ENCODE measurements at places on chromosomes 1 and 21.

- no peak for DNase-seq
Observed at GRCh38 chr1:237814319-237814924, 76.3 kb downstream of the ZP4 start.

GRCh38 chr1:9078015-9078751 is 8.7 kb upstream of the SLC2A5 start:
- DNase-seq, result no peak

DNA sequence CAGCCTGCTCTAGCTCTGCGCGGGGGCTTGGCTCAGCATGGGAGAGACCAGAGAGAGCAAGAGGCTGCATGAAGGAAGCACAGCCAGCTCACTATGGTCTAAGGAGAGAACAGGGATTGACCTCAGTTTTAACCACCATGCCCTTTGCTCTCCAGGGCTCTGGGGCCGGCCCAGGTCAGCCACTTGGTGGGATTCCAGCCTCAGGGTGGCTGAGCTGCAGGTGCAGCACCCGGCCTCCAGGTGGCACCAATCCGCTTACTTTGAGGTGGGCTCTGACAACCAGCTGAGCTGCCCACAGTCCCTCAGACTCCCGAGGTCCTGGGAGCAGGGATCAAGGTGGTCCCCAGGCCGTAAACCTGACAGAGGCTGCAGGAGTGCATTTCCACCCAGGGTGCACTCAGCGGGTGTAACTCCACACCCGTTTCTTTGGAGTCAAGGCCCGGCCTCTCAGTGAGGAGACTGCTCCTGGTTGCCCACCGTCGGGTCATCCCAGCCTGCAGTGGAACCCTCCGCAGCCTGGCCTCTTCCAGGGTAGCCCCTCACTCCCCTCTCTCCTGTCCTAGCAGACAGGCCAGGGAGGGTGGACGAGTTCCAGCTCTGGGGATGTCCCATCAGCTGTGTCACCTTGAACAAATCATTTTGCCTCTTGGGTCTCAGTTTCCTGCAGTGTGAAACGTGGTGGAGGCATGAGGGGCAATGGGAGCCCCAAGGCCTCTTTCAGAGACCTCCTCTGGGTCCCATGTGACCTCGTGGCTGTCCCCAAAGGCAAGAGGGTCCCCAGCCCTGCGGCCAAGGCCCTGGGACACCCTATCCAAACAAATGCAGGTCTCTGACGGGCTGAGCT is 607 bp upstream of the LGR6 start:
- peak; percentile 49 for DNase-seq

GRCh38 chr1:104467590-104467989 is 717.9 kb downstream of the AMY1C start:
- no peak for DNase-seq

GRCh38 chr1:22168412-22168973 is 25.6 kb upstream of the WNT4 start:
- DNase-seq, result no peak

GRCh38 chr1:72636631-72637030 is 354.3 kb upstream of the NEGR1 start:
- DNase-seq, result no peak

DNA sequence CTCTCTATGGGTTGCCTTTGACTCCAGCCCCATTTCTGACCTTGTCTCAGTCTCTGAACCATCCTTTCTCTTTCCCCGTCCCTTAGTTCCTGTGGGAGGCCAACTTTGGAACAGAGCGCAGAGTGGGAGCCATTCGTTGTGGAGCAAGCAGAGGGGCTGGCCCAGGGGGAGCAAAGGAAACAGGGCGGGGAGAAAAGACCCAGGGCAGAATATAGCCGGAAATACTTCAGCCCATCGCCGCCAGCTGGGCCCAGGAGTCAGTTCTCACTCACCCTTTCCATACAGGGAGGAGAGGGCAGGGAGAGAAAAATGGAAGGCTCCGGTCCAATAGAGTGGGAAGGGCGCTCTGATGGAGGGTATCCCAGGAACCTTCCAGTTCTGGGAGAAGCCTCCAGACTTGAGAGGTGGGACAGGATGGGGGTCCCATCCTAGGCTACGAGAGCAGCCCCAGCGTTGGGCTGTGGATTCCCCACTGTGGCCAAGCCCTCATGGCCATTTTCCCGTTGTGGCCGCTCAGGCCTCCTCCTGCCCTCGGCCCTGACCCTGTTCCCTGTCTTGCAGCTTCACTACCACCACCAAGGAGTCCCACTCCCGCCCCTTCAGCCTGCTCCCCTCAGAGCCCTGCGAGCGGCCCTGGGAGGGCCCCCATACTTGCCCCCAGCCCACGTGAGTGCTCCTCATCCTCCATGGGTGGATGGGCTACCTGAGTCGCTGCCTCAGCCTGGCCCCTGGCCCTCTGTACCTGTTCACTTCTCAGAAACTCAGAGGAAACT is 10.9 kb downstream of the PEAR1 start:
- no peak for DNase-seq

- DNase-seq, result no peak
Observed at GRCh38 chr1:106061586-106062495, 994.6 kb upstream of the PRMT6 start.

GRCh38 chr1:181179987-181180365 is 91.5 kb downstream of the IER5 start:
- DNase-seq, result no peak

- DNase-seq, result peak; percentile 77
Observed at GRCh38 chr1:247390116-247390791, 25.7 kb upstream of the NLRP3 start.

GRCh38 chr21:46054451-46054881 is 43.4 kb upstream of the COL6A2 start:
- DNase-seq, result no peak

- DNase-seq, result no peak
Observed at GRCh38 chr1:76266762-76267161, 192.2 kb downstream of the ST6GALNAC3 start.

- no peak for DNase-seq
Observed at GRCh38 chr1:18079941-18080735, 27.5 kb upstream of the IGSF21 start.

GRCh38 chr21:22201126-22201525 is 1202.9 kb downstream of the NCAM2 start:
- no peak for DNase-seq

DNA sequence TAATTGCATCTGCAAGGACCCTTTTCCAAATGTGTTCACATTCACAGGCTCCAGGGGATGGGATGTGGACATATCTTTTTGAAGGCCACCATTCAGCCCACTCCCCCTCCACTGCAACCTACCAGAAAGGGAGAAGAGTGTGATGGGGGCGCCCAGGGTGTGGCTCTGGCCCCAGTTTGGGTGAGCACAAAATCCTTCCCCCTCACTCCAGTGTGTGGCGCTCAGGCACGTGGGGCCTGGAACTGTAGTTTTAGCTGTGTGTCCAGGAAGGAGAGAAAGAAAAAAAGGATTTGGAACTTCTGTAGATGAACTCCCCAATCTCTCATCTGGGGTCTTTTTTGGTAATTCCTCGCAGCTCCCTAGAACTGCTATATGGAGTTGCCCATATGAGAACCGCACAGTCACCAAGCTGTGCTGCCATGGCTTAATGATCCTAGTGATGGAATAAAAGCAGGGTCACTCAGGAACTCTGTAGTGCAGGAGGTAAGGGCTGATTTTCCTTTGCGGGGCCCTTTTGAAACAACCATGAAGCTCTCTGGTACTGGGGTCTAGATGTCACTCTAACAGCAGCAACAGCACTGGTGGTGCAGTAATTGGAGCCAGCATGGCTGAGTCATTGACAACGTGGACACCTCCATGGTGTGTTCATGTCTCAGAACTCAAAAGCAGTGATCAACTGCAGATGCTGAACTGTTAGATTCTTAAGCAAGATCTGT is 17.0 kb downstream of the AGT start:
- DNase-seq, result no peak

DNA sequence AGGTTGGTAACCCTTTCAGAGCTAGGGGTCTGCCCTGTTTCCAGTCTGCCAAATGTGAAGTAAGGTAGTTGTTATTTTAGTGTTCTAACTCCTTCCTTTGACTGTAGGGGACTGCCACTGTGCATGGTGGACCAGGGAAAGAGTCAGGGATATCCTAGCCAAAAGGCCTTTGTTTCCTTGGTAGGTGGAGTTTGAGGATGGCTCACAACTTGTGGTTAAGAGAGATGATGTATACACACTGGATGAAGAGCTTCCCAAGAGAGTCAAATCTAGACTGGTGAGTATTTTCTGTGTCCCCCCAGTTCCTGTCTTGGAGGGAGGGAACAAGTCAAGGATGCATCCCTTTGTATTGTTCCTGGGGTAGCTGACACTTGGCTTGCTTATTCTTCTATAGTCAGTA is 3.5 kb upstream of the ST3GAL3 start:
- DNase-seq, result no peak

DNA sequence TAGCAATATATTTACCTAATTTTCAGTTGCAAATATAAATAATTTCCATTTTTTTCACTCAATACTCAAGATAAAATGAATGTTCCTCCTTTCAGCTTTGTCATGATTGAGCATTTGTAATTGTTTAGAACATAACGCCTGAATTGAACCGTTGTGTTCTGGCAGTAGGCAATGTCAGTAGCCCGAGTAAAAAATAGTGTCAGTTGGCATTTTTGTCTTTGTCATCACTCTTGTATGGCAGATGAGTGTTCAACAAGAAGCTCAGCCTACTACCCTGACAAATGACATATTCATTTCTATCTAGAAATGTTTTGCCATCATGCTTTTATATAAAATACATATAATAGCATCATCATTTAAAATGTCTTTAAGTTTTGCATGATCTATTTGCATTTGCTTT is 691.4 kb upstream of the NCAM2 start:
- no peak for DNase-seq

GRCh38 chr1:27666791-27667254 is 5.2 kb downstream of the IFI6 start:
- no peak for DNase-seq

GRCh38 chr21:31410499-31411131 is 66.6 kb upstream of the TIAM1 start:
- DNase-seq, result no peak

DNA sequence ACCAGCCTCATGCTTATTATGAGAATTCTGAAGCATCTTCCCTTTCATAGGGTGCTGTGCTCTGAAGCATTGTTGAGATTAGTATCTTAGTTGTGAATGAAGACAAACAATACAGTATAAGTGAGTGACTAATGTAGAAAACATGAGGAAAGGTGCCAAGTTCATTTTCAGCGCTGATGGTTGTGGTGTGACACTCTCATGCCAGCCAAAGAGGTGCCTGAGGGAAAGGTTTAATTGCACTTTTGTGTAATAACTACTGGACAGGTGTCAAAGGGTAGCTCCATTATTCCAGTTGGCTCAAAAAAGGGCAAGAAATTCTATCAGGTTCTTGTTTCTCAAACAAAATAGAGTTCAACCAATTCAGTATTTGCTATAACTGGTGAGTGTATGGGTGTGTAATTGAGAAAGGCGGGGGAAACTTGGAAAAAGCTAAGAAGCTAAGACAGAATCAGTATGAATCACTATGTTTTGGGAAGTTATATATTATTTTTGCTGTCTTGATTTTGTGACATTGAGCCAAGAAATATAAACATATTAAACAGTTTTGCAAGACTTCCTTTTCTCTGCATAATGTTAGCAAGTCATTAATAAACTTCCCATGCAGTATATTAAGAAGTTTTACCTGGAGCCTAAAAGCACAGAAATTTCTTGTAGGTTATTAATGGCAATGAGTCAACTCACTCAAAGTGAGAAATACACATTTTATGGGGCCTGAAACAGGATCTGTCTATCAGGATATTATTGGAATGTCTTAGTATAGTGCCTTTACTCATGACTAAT is 31.8 kb downstream of the KCNK2 start:
- DNase-seq, result no peak

DNA sequence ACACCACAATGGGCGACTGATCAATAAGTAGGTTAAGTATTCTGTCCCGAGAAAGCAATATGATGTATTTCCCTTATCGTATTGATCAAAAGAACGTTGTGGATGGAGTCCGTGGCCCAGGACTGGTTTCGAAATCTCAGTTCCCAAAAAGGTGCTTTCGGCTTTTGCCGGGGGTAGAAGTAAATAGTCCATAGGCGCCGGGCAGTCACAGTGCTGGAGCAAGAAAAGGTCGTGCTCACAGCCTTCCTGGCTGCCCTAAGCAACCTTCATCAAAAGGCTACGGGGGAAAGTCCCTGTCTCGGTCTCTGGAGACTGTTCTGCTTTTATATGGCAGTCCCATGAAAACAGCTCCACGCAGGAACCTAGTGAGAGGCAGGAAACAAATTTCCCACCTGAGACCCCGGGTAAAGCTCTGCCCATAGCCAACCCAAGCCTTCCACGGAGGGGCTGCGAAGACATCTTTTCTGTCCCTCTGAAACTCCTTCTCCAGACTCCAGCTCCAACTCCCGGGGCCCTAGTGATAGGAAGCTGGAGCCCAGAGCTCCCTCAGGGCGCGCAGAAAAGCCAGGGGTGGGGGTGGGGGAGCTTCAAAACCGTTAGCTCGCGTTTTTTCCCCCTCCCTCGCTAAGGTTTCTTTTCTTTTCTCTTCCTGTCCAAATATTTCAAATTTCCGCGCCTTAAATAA is 7.0 kb downstream of the CDKN2C start:
- no peak for DNase-seq

All from central memory CD8-positive, alpha-beta T cell (primary cell).